ENCODE measurements at places on chromosomes 11 and 22.
A peak's percentile ranks its signal among the peaks of the same experiment; 100 is the strongest.

DNA sequence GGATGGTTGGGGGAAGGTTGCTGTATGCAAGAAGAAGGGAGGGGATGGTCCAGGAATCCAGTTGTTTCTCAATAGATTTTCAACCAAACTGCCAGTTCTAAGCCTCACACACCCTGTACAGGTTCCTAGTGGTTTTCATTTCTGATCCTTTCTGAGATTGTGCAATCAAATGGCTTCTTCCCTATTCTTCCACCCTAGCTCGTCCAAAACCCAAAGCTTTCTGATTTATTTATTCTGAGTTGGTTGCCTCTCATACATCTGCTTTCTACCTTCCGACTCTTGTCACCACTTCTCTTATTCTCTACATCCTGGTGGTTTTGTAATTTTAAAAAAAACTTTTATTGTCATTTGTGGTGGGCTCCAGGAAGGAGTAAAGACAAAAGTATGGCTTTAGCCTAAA is 12.6 kb downstream of the OR5A2 start:
- no peak for DNase-seq

GRCh38 chr11:126303623-126304456 is at the start of gene DCPS:
Gene DCPS (plus strand): TSS chr11:126304060. CDS start chr11:126304081, 21 bp downstream.
- DNase-seq = peak; percentile 93

DNA sequence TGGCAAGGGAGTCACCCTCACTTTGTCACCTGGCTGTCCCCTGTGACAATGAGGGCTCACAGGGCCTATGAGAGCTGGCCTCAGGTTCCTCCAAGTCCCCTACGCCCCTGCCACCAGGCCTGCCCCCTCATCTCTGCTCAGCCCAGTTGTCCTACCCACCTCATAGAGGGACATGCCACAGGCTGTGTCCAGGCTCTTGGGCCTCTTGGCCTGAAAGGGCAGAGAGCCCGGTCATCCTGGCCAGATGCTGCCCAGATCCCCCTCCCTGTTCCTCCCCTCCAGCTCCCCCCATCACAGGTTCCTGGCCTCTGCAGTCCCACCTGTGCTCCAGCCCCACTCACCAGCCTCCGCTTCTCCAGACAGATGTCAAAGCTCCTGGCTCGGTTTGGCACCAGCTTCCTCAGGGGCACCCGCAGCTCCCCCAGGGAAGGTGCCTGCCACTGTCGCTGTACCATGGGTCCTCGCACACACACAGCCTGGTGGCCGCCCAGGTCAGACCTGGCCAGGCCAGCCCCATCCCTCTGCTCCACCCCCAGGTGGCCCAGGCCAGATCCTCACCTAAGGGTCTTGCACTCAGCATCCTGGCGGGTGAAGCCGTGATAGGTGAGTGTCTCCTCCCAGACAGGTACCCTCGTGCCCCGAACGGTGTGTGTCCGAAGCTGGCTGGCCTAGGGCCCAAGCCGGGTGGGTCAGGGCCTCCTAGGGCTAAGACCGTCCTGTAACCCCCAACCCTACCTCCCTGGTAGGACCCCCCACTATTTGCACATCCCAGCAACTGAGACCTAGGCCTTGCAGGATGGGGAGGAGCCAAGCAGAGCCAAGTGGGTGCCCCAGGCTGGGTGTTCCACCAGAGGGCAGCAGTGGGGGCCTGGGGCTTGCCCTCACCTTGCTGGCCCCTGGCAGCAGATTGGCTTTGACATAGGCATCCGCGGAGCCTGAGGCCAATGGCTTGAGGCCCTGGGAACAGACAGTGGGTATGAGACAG is 8.3 kb downstream of the NDUFV1 start:
- DNase-seq = no peak

DNA sequence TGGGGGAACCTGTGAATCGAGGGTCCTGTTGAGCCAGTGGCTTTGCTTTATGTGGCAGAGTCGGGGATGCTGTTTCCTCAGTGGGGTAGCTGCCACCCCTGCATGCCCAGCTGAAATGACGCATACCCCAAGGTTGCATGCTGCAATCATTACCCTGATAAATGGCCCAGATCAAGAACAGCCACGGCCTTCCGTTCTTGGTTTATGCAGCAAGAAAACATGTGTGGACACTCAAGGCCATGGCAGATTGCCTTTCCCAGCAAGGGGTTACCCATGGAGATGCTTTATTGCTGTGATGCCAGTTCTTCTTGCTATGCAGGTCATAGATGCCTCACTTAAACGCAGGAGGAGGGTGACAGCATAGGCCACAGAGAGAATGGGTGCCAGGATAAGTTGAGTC is 14.3 kb upstream of the SREBF2 start:
- no peak for DNase-seq

DNA sequence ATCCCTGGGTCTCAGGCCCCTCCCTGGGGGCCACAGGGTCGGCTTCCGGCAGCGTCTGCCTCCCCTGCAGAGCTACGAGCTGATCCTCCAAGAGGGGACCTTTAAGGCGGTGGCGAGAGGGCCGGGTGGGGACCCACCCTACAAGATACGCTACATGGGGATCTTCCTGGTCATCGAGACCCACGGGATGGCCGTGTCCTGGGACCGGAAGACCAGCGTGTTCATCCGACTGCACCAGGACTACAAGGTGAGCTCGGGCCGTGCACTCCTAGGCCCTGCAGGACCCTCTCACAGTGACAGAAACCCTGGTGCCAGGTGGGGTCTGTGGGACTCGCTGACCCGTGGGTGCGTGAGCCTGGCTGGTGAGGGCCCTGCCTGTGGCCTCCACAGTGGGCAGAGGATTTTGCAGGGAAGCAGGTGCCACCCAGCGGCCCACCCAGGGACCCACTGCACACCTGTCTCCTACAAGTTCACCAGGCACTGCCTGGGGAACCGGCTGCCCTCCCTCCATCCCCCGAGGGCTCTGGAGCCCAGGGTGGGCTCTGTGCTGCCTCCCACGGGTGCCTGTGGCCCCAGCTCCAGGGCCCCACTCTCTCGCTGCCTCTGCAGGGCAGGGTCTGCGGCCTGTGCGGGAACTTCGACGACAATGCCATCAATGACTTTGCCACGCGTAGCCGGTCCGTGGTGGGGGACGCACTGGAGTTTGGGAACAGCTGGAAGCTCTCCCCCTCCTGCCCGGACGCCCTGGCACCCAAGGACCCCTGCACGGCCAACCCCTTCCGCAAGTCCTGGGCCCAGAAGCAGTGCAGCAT is 13.7 kb downstream of the MUC5B start:
- DNase-seq = no peak

- DNase-seq = no peak
These were observed 159.0 kb upstream of the RAG2 start for GRCh38 chr11:36757075-36757474.

- DNase-seq = no peak
These were observed 186.7 kb downstream of the LUZP2 start for GRCh38 chr11:24683583-24683982.

- DNase-seq = no peak
These were observed 137.8 kb downstream of the KIRREL3 start for GRCh38 chr11:126862664-126863243.

DNA sequence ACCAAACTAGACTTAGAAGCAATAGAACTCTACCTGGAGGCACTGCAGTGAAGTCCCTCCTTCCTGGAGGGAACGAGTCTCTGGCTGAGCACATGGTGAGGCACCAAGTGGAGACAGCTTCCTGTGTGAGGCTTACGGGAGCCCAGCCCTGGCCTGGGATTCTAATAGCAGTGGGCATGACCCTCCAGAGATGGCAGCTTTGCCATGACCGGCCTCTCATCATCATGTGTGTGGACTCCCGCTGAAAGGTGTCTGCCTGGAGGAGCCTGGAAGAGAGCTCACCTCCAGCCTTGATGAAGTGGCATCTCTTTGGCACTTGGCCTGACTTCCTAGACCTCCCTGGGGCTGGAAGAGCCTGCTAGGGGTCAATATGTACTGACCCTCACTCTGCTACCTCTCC is 8.0 kb downstream of the DGAT2 start:
- no peak for DNase-seq

DNA sequence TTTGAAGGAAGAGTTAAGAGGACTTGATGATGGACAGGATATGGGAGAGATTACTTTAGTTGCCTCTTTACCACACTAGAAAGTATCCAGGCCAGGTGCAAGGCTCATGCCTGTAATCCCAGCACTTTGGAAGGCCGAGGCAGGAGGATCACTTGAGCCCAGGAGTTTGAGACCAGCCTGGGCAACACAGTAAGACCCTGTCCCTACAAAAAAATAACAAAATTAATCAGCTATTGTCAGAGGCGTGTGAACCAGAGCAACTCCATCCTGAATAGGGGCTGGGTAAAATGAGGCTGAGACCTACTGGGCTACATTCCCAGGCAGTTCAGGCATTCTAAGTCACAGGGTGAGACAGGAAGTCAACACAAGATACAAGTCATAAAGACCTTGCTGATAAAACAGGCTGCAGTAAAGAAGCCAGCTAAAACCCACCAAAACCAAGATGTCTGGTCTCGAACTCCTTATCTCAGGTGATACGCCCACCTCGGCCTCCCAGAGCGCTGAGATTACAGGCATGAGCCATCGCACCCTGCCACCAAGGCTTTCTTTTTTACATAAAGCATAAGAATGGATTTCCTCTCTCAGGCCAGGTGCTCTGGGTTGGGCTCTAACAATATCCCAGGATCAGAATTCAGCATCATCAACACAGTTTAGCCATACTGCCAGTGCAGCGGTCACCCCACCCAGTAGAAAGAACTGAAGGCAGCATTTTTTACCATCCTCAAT is 17.8 kb downstream of the PI4KA start:
- no peak for DNase-seq

- DNase-seq = no peak
These were observed 46.2 kb upstream of the CTTN start for GRCh38 chr11:70352100-70352499.

DNA sequence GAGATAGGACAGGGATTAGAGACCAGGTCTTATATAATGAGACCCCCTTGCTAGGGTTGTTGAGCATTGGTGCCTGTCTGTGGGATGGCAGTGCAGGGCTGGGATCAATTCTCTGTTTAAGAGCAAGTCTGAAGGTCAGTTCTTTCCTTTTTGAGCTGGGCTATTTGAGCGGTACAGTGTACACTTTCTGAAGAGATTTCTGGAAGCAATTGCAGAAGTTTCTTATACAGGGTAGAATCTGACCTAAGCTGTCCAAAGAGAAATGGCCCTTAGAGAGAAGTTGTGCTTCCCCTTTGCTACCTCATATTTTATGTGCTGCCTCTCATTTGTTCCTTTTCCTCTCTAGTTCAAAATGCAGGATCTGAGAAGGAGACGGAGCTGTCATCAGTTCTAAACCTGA is 35.8 kb downstream of the CSTPP1 start:
- DNase-seq = no peak

- peak; percentile 97 for DNase-seq
These were observed at the start of gene RNF169 for GRCh38 chr11:74748211-74749126. Gene RNF169 (plus strand): TSS chr11:74748849. CDS start chr11:74748881, 32 bp downstream.

DNA sequence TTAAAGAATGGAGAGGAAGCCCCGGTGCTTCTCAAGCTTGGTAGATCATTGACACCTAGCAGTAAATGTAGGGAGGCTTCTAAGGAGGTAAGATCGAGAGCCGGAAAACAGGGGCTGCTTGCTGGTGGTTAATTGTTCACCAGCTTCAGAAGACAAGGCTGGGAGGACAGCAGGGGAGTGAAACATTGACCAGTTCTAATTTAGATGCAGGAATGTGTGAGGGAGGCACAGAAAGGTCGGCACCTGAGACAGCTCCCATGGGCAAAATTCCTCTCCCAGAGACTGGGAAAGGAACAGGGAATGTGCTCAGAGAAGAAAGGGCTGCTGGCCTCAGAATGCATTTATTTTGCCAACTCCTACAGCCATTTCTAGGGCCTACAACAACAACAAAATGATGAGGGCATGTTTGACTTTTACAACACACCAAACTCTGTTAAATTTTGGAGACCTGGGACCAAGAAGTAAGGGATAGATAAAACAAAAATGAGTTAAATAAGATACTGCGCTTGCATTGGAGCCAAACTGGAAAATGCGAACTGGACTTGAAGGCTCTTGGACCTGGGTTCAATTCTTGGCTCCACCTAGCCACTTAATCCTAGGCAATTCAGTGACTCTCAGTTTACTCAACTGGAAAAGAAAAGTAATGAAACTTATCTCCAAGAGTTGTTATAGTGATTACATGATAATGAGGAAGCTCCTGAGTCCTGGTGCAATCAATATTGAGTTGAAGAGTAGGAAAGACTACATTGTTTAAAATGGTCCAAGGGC is 31.0 kb downstream of the FZD4 start:
- no peak for DNase-seq

GRCh38 chr11:78161962-78162371 is 22.5 kb upstream of the ALG8 start:
- no peak for DNase-seq

DNA sequence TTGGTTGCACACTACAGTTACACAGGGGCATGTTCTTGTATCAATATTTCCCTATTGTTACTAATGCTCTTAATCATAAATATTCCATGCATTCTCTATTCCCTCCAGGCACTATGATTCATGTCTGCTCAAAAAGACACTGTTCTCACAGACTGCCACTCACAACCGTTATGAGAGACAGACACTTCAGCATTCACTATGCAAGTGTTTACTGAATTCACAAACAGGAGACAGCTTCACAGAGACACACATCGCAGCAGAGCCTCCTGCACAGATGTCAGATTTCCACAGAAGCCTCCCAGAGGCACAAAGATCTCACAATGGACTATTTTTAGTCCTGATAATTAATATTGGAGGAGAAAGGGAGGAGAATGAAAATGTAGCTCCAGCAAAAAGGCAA is 930.4 kb downstream of the OPCML start:
- no peak for DNase-seq

GRCh38 chr11:61477126-61477525 is 31.4 kb upstream of the LRRC10B start:
- no peak for DNase-seq

DNA sequence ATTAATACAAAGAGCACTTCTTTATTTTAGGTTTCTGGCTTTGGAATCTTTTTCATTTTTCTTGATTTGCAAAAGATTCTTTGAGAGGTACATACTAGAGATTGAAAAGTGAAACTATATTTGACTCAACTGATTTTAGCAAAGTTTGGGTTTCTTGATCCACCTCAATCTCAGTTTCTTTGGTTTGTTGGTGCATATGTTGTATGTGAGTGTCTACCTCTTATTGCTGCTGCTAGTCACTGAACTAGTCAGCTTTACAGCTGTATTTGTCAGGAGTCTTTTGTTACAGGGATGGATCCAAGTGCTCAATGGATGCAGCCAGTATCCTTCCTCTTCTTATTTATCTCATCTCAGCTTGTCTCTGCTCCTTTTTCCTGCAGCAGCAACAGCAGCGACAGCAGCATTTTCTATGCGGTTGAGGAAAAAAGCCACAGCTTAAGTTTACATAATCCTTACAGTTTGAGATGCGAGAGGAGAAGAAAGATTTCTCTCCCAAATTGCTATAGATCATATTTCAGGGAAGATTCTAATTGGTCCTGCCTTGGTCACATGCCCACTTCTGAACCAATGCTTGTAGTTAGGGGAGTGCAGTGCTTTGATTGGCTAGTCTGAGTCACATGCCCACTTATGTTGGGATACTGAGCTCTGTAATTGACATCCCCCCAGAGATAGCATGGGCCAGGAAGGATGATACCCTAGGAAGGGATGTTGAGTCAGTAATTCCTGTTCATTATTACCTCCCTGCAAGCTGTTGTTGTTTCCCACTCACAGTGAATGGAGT is 10.0 kb upstream of the ZNRF3 start:
- DNase-seq = no peak

DNA sequence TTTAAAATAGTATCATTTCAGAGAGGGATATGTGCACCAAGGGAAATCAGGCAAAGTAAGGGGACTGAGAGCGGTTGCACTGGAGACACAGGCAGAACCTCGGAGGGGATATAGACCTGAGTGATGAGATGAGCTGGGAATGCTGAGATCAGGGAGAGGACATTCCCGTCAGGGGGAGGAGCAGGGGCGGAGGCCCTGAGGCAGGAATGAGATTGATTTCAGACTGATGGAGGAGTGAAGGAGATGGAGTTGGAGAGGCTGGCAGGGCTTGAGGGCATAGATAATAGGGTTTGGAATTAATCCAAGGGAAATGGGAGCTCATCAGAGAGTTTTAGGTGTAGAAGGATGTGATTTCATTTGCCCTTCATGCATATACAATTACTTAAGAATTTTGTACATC is 13.2 kb downstream of the CD6 start:
- no peak for DNase-seq
